ENCODE measurements at places on chromosomes 7 and 10.
A peak's percentile ranks its signal among the peaks of the same experiment; 100 is the strongest.

DNA sequence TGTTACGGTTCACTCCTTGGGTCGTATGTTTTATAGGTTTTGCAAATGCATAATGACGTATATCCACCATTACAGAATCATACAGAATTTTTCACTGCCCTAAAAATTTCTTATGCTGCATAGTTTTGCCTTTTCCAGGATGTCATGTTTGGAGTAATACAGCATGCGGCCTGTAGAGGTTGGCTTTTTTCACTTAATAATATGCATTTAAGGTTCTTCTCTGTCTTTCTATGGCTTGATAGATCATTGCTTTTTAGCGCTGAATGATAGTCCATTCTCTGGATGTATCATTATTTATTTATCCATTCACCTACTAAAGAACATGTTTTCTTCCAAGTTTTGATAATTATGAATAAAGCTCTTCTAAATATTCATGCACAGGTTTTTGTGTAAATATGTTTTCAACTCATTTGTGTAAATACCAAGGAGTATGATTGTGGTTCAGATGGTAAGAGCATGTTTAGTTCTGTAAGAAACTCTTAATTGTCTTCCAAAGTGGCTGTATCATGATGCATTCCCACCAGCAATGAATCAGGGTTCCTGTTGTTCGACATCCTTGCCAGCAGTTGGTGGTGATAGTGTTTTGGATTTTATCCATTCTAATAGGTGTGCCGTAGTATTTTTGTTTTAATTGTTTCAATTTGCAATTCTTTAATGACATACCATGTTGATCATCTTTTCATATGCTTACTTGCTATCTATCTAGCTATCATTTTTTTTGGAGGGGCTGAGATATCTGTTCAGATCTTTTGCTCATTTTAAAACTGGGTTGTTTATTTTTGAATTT lies 531.2 kb upstream of the GHITM start:
- no peak for DNase-seq

- no peak for DNase-seq
Measured at GRCh38 chr7:45670717-45671116, 96.5 kb downstream of the ADCY1 start.

DNA sequence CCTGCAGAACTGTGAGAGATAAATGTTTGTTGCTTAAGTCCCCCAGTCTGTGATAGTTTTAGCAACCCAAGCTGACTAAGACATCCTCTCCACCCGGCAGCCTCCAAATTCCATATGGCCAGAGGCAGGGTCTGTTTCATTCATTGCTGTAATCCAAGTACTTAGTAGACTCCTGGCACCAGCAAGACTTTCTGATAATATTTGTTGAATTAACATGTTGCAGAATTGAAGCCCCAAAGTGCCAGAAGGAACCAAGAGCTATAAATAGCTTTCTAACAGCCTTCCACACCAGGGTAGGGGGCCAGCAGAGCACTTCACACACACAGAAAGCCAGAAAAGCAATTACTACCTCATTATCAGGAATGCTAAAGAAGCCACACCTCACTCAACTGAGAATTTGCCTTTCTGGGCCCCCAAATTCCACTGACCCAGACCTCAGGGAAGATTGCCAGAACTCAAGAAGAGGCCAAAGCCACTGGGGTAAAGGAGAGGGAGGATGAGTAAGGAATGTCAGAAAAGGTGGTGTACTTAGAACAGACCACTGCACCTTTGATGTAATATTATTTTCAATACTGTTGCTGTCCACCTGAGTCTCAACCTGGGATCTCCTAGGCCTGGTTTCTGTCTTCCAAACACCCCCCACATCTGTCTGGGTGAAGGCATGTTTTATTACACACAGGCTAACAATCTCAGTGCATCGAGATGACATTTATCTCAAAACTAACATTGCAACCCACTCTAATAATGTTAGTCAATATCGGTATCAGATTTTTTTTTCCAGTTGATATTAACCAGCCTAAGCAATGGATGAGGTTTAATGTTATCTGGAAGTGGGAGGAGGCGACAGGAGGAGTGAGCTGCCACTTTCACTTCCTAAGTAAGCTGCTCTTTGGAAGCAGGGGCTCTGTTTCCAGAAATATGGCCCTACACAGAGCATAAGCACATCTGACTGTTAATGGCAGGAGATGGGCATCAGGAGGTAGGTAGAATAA lies 5.5 kb downstream of the NOD1 start:
- DNase-seq = no peak

GRCh38 chr7:50803359-50804337 lies 21.0 kb upstream of the GRB10 start:
- no peak for DNase-seq

- no peak for DNase-seq
Measured at GRCh38 chr10:44011603-44011981, 362.9 kb upstream of the ZNF32 start.

DNA sequence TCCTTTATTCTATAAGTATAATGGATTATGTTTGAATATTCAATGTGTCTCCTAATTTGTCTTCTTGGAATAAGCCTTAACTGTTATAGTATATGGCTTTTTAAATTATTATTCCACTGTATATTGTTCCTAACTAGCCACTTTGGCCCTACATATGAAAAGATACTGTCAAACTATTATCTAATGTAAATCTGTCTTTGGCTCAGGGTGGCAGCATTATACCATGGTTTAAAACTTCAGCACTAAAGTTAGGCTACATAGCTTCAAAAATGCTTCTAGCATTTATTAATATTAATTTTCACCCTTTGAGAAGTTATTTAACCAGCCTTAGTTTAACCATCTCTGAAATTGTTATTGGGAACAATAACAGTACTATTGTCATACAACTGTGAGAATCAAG lies 543.1 kb upstream of the MBL2 start:
- DNase-seq = no peak

DNA sequence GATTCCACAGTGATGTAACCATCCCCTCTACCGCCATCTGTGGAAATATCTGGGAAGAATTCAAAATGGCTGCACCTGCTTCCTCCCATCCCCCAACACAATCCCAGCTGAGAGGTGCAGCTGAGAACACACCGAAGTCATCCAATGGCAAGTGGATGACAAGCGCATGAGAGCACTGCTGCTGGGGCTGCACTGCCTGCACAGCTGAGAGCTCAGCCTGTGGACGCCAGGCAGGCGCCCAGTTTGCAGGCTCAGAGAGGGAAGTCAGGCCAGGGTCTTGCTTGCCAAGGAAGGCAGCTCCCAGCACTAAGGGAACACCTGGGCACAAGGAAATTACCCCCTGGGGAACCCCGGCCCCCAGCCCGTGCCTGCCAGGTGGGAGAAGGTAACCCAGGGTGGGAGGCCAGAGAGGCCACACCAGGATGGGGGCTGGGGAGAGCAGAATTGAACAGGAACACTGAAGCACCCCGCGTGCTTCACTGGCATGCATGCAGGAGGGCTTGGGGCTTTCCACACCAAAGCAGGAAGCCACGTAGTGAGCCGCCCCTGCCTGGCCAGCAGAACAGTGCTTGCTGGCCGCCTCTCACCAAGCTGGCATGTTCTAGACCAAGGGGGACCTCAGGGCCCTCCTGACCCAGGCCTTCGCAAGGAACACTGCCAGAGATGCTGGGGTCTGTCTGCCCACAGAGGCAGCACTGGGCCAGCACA lies 46.2 kb downstream of the FAM53B start:
- no peak for DNase-seq

DNA sequence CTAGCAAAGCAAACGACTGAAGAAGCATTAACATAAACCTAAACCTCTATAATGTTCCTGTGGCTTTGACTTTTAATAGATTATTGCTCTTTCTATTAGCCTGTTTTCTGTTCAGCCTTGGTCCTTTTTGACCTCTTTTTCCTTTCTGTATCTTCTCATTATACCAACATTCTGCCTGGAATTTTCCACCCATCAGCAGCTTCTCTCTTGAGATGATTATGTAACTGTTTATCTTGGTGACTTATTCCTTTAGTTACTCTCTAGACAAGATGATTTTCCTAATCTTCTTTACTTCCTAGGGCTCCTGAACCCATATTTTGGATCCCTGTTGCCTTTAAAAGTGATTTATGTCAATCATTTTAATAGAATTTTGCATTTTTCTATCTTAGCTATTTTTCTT lies 81.1 kb downstream of the MYO3A start:
- DNase-seq = no peak

GRCh38 chr10:133565441-133566294 lies at the start of gene SYCE1:
SYCE1 (minus strand) TSS chr10:133565583; CDS start chr10:133565529, 54 bp downstream.
- no peak for DNase-seq

DNA sequence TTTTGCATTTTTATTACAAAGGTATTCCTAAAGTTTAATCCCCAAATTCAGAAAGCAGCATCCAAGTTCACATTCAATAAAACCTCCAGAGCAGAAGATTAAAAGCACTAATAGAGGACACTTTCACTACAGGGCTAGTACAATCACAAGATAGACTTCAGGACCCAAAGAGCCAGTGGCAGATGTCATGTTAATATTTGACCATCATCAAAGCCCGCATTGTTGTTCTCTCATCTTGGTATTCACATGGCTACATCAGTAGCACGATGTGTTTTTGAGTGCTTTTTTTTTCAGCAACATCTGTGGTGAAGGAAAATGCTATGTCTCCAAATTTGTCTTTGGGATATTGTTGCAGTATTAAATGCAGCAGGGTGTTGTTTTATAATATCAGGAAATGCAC lies 134.3 kb downstream of the ARL4A start:
- no peak for DNase-seq

- no peak for DNase-seq
Measured at GRCh38 chr10:13839030-13839429, 252.3 kb downstream of the PRPF18 start.

DNA sequence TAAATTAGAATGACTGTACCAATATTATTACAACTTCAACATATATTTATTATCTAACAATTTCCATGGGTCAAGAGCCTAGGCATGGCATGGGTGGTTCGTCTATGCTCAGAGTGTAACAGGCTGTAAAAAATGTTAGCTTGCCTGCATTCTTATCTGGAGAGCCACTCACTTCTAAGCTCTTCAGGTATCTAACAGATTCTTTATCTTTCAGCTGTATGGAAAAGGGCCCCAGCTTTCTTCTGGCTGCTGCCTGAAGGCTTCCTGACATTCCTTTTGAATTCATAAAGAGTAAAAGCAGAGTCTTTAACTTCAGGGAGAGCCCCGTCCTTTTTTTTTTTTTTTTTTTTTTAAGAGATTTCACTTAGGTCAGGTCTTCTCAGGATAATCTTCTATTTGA lies 648.8 kb downstream of the NXPH1 start:
- DNase-seq = no peak

GRCh38 chr10:33391611-33392465 lies 57.4 kb upstream of the NRP1 start:
- DNase-seq = no peak

GRCh38 chr7:84975586-84976185 lies 211.2 kb downstream of the SEMA3D start:
- DNase-seq = no peak

DNA sequence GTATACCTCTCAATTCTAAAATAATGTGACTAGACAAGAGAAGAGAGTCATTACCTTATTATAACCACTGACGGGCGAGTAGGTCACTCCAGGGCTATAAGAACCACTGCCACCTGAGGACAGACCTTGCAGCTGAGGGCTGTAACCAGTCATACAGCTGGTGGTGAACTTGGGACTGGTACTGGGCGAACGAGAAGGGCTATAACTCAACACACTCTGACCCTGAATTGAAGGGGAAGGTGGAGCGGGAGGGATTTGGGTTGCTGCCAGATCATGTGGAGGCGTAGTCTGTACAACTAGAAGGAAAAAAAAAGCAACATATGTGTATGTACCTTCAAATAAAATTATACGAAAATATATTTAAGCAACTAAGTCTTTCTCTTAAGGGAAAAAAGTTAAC lies 3.4 kb downstream of the TMEM209 start:
- no peak for DNase-seq

DNA sequence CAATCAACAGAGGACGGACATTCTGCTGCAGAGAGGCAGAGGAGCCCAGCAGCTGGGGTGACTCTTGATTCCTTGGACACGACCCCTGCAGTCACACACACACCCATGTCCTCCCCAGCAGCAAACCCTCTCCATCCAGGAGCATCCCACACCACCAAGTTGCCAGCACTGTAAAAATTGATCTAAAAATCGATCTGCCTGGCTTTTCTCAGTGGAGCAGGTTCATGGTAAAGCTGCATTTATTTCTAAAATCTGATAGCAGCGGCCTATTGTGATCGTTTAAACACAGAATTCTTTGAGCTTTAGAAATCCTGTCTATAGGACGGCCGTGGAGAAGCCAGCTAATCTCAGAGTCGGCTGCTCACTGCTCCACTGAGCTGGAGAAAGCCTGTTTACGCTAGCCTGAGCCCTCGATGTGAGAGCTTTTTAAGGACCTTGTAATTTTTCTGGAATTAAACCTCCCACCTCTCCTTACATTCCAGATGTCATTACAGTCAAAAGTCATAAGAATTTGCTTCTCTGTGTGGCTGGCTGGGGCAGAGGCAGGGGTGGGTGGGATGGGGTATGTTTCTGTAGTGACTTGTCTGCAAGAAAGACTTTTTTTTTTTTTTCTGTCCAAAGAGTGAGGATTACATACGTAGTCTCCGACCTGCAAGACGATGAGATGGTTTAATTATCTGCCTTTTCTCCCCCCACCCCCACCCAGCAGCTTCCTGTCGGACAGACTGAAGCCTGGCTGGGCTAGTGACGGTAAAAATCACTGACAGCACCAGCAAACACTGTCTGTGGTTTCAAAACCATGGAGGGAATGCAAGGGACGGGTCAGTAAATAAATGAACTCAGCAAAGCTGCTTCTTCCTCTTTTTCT lies 31.6 kb downstream of the TRIM8 start:
- no peak for DNase-seq

DNA sequence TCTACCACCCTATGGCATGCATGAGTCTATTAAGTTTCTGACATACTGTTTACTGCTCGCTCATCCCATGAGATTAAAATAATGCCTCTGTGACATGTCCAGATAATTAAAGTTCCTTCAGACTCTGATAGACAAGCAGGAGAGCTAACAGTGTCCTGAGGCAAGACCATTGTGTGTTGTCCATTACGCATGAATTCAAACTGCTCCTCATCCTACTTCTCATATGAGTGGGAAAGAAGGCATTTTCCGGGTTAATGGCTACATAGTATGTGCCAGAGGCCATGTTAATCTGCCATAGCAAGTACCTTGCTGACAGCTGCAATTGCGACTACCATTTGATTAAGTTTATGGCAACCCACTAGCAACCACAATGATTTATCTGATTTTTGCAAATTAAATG lies 113.3 kb downstream of the GNAI1 start:
- no peak for DNase-seq

GRCh38 chr10:71268247-71268691 lies 50.8 kb upstream of the SLC29A3 start:
- peak; percentile 44 for DNase-seq

GRCh38 chr7:106858618-106859532 lies 6.2 kb upstream of the PIK3CG start:
- DNase-seq = no peak

GRCh38 chr7:82810558-82811259 lies 352.0 kb downstream of the PCLO start:
- DNase-seq = peak; percentile 34

GRCh38 chr7:81462672-81463071 lies 307.2 kb downstream of the HGF start:
- no peak for DNase-seq

Measured in D341Med (cell line).